ENCODE measurements at places on chromosomes 4 and X.

DNA sequence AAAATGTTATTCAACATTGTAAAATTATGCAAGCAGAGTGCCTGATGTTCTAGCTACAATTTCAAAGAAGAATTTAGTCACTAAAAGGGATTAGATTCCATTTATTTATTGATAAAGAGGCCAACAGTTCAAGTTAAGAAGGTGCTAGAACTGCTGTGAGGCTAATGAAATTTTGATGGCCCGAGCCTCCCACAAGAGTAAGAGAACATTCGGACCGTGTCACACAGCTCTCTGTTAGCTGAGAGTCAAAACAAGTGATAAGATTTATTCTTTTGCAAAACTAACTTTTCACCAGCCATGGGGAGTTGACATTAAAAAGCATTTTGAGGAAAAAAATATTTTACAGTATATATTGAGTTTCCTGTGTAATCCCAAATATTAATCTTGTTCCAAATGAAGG, 106.8 kb downstream of the TENM3 start:
- DNase-seq, result no peak

DNA sequence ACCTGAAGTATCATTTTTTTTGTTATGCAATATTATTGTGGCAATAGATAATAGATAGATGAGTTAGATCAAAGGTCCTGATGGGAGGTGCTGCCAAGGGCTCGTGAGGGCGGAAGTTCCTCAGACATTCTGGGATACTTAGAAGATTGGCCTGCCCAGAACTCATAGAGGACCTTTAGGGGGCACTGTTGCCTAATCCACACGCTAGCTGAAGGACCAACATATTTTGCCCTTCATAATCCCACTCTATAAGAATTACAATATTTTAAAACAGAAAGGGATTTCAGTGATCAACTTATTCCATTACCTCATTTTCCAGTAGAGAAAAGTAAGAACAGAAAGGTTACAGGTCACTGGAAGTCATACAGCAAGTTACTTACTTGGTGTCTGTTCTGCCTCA, 22.9 kb upstream of the COX7B2 start:
- DNase-seq, result no peak

DNA sequence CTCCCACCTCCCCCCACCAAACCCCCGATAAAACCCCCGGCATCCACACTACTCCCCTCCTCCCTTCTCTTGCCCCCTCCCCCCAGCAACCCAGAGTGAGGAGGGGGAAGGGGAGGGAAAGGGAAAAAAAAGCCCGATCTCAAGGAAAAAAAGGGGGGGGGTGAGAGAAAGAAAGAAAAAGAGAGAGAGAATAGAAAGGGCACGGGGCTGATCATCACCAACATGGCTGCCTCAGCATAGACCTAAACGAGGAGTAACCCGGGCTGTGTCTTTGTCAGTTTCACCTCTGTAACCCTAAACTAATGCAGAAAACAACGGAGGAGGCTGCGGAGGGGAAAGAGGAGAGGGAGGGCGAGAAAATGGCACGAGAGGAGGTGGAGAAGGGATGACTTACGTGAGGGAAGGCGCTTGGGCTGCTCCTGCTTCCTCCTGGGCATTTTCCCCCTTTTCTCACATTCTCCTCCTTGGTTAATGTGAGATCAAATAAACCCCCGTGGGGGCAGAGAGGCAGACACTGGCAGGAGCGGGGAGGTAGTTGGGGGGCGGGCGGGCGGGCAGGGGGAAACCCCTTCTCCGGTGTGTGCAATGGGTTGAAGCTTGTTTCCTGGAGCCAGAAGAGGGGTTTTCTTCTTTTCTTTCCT, 532 bp downstream of the ZNF827 start:
- DNase-seq, result peak; percentile 46

GRCh38 chr4:155738548-155738947, 20.3 kb upstream of the GUCY1B1 start:
- no peak for DNase-seq

- DNase-seq, result no peak
Measured at GRCh38 chr4:7747062-7747385, 192.6 kb downstream of the AFAP1 start.

DNA sequence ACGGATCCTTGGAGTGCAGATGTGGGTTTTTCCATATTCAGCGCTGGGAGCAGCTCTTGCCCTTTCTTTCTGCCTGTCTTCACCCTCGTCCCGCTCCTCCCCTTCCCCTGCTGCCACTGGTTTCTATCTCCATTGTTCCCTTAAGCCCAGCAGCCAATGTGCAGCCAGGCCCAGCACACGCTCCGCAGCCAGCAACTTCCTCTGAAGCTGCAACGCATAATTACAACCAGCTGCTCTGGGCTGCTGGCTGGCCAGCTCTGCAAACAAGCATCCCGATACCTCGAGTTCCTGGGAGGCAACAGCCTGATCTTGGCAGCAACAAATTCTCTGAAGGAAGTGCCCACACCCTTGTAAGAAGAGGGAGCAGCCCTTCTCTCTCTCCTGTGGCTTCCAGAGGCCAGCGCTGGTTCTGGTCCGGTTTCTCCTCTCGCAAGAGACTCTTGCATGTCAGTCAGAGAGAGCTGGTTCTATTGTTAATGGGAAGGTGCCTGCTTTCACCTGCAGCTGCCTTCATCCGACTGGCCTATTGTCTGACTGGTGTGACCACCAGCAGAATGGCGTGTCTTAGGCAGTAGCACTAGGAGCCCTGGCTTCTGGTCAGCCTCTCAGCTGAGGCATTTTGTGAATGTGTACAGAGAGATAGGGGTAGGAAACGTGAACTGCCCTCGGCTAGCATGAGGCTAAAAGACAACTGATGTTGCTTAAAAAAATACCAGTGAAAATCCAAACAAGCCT, 83.8 kb upstream of the MAML3 start:
- no peak for DNase-seq

- DNase-seq, result no peak
Measured at GRCh38 chr4:147839663-147840062, 107.8 kb downstream of the ARHGAP10 start.

DNA sequence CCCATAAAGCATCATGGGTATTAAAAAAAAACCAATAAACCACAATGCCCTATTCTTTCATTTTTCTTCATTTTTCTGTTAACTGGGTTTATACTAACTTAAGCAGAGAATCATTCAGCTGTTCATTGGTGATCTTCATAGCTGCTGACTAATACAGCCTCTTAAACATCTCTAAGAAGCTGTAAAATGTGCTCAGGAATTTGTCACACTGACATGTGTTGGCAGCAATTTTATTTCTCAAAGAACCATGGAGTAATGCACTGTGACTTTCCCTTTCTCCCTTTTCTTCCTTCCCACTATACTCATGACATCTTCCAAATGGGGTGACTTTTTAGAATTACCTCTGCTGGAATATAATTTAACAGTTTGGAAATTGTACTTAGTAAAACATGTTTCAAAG, 315.4 kb downstream of the ANTXR2 start:
- no peak for DNase-seq

GRCh38 chr4:88223516-88223915, 60.8 kb downstream of the PPM1K start:
- no peak for DNase-seq

GRCh38 chr4:104593019-104593418, 98.3 kb upstream of the CXXC4 start:
- no peak for DNase-seq

- DNase-seq, result no peak
Measured at GRCh38 chr4:137180349-137180748, 351.9 kb downstream of the PCDH18 start.

DNA sequence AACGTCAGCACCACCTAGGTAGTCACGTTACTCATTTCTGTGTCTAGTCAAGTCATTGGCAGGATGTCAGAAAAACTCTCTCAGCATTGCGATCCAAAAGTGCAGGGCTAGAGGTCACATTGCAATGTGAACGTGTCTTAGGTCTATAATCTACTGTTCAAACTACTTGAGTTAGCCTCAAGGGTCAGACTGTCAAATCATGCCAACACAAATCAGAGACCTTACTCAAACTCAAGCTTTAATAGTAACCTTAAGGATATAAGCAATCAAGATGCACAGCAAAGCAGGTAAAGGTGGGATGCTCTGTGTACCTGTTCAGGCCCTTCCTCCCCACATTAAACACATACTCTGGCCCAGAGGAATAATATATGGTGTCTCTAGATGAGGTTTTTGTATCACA, 114.4 kb upstream of the NOCT start:
- no peak for DNase-seq

GRCh38 chrX:9372866-9373265, 92.0 kb upstream of the TBL1X start:
- no peak for DNase-seq

DNA sequence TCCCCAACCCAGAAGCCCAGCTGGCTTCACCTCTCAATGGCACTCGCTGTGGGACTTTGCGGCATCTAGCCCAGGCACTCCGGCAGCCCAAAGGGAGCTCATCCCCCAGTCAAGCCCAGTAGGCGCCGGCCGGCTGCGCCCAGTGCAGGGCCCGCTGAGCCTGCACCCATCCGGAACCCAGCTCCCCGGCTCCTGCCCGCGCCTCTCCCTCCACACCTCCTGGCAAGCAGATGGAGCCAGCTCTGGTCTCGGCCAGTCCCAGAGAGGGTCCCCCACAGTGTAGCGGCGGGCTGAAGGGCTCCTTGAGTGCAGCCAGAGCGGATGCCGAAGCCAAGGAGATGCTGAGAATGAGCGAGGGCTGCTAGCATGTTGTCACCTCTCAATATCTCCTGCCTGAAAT, 116.8 kb upstream of the UGT8 start:
- DNase-seq, result no peak

DNA sequence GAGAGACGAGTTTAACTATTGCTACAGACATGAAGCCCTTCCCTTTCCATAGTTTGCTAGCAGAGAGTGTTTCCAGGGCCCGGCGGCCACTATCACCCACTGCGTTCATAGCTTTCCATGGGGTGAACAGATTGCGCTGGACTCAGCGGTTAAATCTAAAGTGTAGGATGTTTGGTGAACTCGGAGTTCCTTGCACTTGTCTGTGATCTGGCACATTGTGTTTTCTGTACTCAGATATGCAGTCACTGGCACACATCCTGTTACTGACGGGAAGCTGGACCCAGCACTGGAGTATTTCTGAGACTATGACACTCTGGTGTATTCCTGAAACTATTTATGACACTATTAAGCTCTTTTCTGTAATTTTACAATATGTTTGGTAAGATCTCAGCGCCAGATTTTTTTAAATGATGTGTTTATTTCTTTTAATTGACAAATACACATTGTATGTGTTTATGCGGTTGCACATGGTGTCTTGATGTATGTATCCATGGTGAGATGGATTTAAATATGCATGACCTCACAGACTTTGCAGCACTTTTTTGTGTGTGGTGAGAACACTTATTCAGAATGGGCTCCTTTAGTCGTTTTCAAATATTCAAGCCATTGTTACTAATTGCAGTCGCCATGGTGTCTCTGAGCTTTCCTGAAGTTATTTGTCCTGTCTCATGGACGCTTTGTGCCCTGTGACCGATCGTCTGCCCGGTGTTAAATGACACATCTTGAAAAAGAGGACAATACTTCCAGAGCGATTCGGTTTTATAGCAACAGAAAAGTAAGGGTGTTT, 14.1 kb downstream of the CD99 start:
- DNase-seq, result no peak

- no peak for DNase-seq
Measured at GRCh38 chrX:123486297-123486696, 246.6 kb downstream of the THOC2 start.

GRCh38 chr4:183906489-183906738, 1.3 kb downstream of the STOX2 start:
- DNase-seq, result no peak

DNA sequence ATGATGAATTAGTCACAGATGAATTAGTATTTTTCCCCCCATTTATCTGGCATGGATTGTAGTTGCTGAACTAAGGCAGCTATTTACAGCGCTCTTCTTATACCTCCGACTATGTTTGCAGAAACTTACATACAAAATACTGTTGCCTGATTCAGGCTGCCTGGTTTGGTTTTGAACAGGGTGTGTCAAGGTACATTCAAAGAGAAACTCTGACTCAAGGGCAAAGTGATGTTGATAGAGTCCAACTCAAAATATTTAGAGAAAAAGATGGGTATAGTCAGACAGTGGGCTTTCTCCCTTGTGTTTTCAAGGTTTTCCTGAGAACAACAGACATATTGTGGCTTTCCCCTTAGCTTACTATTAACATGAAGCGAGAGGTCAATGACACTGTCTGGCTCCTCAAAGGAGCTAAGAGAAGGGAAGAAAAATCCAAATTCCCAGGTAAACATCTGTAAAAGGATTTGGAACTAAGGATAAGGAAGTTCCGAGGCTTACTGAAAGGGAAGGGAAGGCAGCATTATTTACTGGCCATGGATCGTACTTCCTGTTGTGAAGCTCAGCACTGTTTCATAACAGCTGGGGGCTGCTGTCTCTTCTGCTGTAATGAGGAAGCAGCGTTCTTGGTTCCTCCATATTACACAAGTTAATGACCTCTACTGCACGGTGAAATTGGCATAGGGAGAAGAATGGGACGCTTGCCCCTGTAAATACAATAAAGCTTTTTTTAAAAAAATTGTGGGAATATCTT, 30.9 kb downstream of the FAM9C start:
- DNase-seq, result no peak

GRCh38 chrX:18997916-18998315, 14.0 kb upstream of the PHKA2 start:
- DNase-seq, result no peak

GRCh38 chrX:80663331-80663730, 146.3 kb downstream of the BRWD3 start:
- no peak for DNase-seq

- DNase-seq, result no peak
Measured at GRCh38 chrX:103847174-103847870, 15.3 kb upstream of the RAB9B start.

DNA sequence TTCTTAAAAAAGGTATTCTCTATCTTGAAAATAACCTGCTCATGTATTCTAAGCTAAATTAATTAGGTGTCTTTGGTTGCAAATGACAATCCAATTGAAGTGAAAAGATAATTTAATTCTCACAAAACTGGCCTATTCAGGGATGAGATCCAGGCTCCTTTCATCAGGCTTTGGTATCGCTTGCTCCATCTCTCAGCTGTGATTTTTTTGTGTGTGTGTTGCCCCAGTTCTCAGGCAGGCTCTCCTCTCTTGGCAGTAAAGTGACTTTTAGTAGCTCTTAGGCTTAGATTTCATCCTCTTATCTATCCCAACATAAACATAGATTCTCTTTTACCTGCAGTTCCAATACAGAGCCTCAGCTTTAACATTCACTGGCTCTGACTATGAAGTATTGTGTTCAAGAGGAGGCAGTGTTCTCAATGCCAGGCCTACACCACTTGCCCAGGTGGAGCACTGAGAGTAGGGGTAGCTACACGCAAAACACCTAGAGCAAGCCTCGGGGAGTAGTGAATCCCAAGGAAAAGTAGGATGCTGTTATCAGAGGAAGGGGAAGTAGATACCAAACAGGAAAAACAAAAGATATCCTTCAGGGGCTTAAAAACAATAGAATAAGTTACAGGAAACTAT, 392.4 kb upstream of the ATOH1 start:
- DNase-seq, result no peak

- no peak for DNase-seq
Measured at GRCh38 chr4:11719879-11720278, 291.2 kb upstream of the HS3ST1 start.
